ENCODE measurements at places on chromosomes 7 and 10. TPM values are rescaled to one million over a fixed set of nuclear protein-coding genes. Genes with fewer than 3 reads are reported as not detected.

VOPP1 gene
- total RNA-seq: 59.1 TPM

MBL2 gene
- not detected for total RNA-seq

TET1 gene
- total RNA-seq: 26.5 TPM

NET1 gene
- total RNA-seq: 91.9 TPM

SPDYE2B gene
- total RNA-seq: not detected

SH2D4B gene
- total RNA-seq: 0.11 TPM

EGR2 gene
- 3.9 TPM for total RNA-seq

C10orf62 gene
- not detected for total RNA-seq

C10orf105 gene
- 4.6 TPM for total RNA-seq

KNDC1 gene
- 8.3 TPM for total RNA-seq

KAZALD1 gene
- 10.0 TPM for total RNA-seq

CALN1 gene
- 30.0 TPM for total RNA-seq

ZYX gene
- 37.2 TPM for total RNA-seq

DDC gene
- total RNA-seq: 2.5 TPM
